Stimulated activated CD4-positive, alpha-beta T cell treated with anti-CD3 and anti-CD28 coated beads, Interleukin-12 subunit alpha, Interleukin-12 subunit beta, amount 100 ng/mL, for 24 hours (primary cell): ENCODE measurements at places on chromosomes 4 and X.

- no peak for DNase-seq
Observed at GRCh38 chr4:128031756-128032384, 29.2 kb upstream of the LARP1B start.

GRCh38 chrX:134568285-134569016 is 89.8 kb downstream of the PLAC1 start:
- no peak for DNase-seq

DNA sequence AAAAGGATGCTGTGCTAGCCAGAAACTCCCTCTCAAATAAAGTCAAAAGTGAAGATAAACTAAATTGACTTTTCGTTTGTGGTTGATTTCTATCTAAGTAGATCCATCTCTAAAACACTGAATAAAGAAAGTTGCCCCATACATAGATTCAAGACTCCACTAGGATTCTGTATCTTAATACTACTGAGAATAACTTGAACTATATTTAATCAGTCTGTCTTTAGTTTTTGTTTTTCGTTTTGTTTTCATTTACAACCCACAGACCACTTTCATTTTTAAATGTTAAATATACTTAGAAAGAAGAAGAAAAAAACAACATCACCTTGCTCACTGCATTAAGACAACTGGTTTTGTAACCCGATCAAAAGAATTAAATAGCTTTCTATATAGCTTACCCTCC is 655.0 kb downstream of the RPA4 start:
- no peak for DNase-seq

DNA sequence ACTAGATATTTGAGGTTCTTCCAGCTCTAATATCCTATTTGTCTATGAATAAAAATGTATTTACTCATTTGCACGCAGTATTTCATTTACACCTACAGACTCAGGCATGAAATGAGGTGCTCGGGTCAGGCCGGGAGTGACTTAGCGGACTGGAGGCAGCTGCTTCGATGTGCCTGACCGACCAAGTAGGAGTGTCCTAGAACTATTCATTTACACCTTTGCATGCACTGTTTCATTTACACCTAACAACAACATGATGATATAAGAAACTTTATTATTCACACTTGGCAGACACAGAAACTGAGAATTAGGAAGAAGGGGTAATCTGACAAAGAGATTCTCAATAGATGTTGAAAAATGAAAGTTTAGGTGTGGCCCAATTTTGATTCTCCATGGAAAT is 28.7 kb upstream of the FAT1 start:
- DNase-seq = no peak

DNA sequence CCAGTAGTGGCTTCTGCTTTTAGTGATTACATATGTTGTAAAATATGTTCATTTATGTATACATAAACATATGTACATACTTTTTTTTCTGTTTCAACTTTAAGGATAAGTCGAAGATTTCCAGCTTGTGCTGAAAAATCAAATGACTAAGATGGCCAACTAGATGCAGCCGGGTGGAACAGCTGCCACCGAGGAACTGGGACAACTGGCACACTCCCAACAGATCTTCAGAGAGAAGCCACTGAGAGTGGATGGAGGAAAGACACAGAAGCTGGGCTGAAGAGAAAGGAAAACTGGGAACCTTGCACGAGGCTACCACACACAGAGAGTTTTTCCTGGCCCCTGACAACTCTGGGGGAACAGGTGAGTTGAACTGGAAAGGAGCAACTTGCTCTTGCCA is 207.5 kb downstream of the FAM47B start:
- no peak for DNase-seq

DNA sequence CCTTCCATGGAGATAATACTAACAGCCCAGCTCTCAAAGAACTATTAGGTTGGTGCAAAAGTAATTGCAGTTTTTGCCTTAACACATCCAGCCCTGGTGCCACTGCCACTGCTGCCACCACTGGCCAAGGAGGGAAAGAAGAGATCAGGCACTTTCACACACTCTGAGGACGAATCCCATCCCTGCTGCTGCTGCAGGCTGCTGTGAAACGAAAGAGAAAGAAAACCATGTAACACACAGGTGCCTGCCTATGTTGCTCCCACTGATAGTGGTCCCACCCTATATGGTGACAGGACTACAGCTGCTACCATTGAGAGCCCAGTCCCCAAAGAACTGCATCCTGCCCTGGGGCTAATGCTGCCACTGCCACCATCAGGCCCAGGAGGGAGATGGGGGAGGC is 35.1 kb downstream of the TMLHE start:
- DNase-seq = no peak

DNA sequence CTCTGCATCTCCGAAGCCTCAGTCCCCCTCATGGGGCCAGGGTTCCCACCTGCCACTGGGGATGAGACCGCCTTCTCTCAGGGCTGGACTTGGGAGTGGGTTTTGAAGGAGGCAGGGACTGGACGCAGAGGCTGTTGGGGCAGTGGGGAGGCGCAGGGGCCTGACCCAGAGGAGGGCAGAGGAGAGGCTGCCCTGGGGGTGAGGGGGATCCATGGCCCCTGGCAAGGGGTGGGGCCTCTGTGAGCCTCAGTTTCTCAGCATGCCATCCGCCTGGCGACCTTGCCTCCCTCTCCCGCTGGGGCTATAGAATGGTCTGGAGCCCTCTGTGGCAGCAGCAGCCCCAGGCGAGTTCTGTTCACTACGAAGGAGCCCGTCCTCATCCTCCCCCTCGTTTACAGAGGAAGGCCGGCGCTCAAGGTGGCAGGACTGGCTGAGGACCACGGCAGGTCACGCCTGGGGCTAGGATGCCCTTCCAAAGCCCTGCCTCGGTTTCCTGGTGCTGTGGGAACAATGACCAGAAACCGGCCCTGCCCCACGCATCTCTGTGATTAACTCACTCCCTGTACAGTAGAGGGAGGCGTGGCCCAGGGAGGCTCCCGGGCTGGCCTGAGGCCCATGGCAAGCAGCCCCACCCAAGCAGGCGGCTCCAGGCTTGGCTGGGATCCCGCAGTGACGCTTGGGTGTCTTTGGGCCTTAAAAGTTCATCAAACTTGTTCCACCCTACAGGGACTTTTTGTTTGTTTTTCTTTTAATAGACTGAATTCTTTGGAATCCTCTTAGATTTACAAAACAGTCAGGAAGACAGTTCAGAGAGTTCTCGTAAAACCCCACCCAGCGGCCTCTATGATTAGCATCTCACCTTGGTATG is 16.0 kb upstream of the SH3TC1 start:
- no peak for DNase-seq

- DNase-seq = no peak
Observed at GRCh38 chr4:182924497-182924896, 7.3 kb upstream of the DCTD start.
